ENCODE measurements at places on chromosomes 6 and 20.

GRCh38 chr20:23160536-23161243 is 74.6 kb upstream of the CD93 start:
- DNase-seq = no peak

DNA sequence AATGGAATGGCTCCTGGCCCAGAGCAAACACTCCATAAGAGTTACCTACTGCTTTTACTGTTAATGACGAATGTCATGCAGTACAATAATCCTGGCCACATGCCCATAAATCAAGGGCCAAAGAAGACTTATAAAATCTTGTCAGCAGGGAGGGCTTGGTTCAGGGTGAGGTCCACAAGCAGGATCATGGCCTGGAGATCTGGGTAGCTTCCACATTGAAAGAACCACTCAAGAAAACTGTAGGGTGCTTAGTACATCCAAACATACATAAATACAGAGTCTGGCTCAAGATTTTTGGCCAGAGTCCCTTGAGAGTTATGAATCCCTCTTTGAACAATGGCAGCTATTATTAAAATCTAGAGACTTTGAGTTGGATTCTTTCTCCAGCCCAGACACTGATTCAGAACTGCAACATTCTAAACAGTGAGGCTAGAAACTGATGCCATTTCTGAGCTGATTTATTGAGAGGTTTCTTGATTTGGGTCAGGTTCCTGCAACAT is 188.7 kb downstream of the CDC5L start:
- DNase-seq = no peak

DNA sequence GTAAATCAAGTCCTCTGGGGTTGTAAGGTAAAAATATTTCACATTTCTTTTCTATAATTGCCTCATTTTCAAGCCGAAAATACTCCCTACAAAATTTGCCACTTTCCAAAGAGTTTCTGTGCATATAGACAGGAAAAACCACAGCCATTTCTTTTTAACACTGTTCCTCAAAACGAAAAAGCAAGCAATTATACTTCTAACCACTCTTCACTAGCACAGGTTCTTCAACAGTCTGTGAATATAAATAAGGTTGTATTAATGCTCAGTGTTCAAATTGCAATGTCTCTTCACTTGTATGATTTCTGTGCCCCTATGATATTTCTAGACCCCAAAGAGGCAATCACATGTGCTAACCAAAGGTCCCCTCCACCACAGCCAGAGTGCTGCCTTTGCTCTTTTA is 206.0 kb downstream of the SIM1 start:
- no peak for DNase-seq

GRCh38 chr6:143490775-143491174 is 20.7 kb downstream of the FUCA2 start:
- DNase-seq = no peak

DNA sequence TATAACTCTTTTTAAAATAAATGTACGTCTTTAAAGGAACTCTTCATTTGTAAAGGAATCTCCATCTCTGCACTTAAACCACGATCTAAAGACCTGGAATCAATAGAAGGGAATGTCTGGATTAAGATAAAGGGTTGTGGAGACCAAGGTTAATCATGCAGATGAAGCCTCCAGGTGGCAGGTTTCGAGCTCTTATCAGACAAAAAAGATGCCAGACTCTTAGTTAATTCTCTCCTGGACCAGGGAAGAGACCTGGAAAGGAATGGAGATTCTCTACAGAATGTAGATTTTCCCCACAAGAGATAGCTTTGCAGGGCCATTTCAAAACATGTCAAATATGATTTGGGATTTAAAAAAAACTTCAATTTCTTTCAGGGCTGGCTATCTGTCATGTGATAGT is 71.5 kb upstream of the SSTR4 start:
- no peak for DNase-seq

All from NCI-H2107 (cell line).